ENCODE measurements at places on chromosomes 16 and 17. TPM values are rescaled to one million over a fixed set of nuclear protein-coding genes. Genes with fewer than 3 reads are reported as not detected.
A peak's percentile ranks its signal among the peaks of the same experiment; 100 is the strongest.

DNA sequence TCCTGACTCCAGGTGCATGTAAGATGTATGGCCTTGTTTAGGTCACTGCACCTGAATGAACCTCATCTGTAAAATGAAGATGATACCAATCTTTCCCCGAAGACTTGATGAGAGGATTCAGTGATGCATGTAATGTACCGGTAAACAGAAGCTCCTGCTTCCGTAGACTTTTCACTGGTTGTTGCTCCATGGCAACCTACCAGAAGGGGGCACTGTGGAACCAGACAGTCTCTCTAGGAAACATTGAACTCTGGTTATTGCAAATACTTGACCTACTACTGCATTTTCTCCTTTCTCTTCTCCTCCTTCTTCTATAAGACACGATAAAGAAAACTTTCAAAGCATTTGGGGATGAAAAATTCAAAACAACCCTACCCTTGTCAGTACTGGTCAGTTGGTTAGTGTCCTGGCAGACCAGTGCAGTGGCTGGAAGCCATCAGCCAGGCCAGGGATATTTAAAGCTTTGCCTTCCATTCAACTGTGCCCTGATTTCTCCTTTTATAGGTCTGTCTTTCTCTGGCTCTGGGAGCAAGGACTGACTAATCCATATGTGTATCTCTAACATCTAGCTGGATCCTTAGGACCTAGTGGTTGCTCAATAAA is 667.4 kb upstream of the SALL1 start:
- no peak for DNase-seq

- DNase-seq: no peak
Observed at GRCh38 chr17:58416937-58417299, 416 bp downstream of the RNF43 start.

- DNase-seq: no peak
Observed at GRCh38 chr16:48197294-48197693, 41.5 kb upstream of the ABCC12 start.

- DNase-seq: no peak
Observed at GRCh38 chr16:75762746-75763145, 36.5 kb upstream of the CPHXL start.

- no peak for DNase-seq
Observed at GRCh38 chr16:72785886-72786285, 262.0 kb downstream of the ZFHX3 start.

- no peak for DNase-seq
Observed at GRCh38 chr16:77014441-77014840, 176.5 kb upstream of the MON1B start.

- no peak for DNase-seq
Observed at GRCh38 chr17:6177941-6178694, 107.9 kb downstream of the WSCD1 start.

- DNase-seq: no peak
Observed at GRCh38 chr16:58284469-58284868, 10.4 kb downstream of the PRSS54 start.

GRCh38 chr17:48791128-48792032 is 25.6 kb downstream of the TTLL6 start:
- DNase-seq: peak; percentile 83

- no peak for DNase-seq
Observed at GRCh38 chr16:68086336-68086841, 1.2 kb downstream of the NFATC3 start.

DNA sequence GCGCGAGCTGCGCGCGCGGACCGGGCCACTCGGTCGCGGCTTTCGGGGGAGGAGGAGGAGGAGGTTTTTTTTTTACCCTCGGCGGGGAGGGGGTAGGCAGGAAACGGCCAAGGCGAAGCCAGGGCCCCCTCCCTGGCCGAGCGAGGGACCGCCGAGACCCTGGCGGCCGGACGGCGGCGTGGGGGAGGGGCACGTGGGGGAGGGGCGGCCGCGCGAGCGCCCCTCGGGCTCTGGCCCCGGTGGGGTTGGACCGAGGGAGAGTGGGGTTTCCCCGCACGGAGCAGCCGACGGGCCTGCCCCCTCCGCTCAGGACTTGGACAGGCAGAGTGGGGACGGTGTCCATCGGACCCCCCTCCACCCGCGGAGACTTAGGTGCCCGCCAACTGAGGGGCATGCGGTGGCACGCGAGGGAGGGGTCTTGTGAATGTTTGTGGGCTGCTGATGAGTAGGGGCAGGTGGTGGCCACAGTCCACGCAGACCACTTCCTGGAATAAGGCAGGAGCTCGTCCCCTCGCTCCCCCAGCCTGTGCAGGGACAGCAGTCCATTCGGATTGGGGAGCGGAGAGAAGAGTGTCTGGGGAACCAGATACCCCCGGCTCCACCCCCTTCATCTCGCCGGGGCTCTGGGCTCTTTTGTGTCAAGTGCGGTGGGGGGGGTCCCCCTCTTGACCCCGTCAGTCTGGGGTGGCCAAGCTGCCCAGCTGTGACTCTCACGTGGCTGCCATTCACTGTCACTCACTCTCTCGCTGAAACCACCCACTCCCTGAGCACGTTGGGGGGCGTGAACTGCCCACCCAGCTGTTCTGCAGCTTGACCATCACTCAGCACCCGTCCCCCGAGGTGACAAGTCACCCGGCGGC is 3.0 kb upstream of the CHD3 start:
- DNase-seq: peak; percentile 43

DNA sequence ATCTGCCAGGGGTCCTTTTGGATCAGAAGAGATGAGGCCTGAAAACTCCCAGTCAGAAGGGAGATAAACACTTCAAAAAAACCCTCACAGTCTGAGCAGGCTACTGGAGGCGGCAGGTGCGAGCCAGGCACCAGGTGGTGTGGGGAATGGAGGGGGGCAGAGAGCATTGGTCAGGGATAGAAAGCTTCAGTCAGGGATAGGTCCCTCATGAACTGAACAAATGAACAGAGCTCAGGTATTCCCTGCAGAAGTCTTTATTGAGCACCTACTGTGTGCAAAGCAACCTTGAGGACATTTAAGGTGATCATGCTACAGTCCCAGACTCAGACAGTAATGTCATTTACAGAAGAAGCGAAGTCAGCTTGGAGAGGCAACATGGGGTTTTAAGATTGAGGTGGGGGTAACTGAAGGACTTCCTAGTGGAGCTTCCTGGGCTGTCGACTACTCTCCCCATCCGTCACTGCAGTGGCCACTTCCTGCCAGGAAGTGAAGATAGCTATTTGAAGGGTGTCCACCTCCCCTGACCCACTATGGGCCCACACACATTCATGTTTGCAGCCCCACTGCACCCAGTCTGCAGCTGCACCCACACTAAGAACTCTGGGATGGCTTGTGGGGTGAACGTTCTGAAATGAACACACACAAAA is 3.2 kb downstream of the KIFC3 start:
- no peak for DNase-seq

DNA sequence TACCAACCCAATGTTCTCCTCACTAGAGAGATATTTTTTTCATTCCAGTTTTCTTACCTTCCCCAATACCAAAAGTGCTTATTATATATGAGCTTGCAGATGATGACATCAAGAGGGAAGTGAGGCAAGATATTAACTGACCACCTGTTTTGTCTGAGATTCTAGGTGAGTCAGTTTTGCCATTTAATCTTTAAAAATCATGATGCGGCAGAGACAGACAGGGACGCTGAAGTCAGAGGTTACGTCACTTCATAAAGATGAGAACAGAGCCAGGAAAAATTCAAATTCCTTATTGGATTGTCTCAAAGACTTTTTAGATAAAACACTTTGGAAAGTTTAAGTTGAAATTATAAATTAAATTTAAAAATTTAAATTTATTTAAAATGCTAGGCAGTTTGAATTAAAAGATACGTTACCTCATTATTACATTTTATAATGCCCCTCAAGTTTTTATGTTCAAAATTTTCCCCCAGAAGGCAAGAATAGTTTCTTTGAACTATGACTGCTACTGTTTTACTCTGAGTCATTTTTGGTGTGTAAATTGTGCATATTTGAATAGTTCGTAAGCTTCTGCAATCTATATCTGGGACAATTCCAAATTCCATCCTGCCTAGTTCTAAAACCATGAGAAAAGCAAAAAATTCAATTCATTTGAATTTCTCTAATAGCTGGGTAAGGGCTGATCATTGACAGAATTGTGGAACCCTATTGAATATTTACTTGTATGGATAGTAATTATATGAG is 839.6 kb upstream of the GOT2 start:
- DNase-seq: no peak

DNA sequence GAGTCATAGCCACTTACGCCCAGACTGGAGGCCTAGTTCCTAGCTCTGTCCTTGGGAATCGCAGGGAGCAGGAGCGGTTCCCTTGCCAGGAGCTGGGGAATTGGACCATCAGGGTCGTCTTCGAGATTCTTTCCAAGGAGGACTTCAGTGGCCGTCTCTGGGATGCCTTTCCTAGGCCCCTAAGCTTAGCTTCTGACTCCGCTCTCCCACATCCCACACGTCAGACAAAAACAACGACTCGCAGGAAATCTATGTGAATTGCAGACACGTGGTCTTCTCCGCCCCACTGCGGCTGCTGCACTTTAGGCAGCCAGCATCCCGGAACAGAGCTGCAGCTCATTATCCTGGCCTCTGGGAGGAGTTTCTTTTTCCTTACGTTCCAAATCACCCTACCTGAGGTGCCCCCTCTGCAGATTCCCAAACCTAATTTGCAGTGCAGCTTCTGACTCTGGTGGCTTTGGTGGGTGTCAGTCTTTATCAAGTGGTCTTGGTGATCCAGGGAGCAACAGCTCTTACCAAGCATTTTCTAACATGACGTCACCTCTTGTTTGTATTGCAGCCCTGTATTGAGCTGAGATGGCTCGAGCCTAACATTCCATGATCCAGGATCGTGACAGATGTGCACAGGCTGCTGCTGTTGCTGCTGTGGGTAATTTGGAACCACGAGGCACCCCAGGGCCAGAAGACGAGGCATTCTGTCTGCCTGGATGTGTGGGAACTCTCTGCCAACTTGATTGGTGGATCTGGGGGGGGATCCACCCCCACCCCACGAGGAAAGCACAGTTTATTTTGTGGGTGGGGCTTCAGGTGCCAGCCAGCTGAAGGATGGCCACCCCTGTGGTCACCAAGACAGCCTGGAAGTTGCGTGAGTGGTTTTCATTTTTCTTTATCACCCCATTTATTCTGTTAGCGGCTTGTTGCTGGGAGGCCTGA is 1.1 kb downstream of the KATNB1 start:
- peak; percentile 56 for DNase-seq

DNA sequence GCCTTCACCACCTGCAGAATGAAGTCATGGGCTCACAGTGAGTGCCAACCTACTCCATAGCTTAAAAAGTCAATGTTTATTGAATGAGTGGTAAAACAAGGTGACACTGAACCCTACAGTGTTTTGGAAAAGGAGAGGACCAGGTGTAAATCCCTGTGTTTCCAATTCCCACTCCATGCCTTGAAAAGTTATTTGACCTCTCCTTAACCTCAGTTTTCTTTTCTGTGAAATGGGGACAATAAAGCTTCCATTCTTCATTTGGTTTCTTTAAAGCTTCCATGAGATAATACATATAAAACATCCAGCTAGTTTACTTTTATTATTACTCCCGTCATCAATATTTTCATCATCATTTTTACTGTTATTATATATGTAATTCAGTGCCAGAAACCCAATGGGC is 48.0 kb upstream of the ACSM2B start:
- DNase-seq: no peak

- DNase-seq: no peak
Observed at GRCh38 chr16:68083861-68084503, 1.2 kb upstream of the NFATC3 start.

- no peak for DNase-seq
Observed at GRCh38 chr17:29820425-29820824, 109.6 kb downstream of the SSH2 start.

GRCh38 chr17:7982173-7982572 is 20.2 kb upstream of the GUCY2D start:
- no peak for DNase-seq

DNA sequence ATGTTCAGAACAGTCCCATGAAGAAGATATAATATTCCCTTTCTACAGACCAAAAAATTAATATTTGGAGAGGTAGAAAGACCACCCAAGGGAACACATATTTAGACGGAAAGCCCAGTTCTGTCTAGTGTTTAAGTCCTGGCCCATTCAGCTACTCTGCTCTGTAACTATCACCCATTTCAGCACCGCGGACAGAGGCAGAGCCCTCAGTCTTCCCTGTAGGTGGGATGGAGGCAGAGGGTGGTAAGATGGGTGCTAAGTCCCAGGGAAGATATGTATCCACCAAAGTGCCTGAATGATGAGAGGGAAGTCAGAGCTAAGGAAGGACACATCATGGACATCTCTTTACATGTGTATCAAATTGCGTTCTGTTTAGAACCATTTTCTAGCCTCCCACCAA is 27.8 kb upstream of the C16orf78 start:
- DNase-seq: no peak

DNA sequence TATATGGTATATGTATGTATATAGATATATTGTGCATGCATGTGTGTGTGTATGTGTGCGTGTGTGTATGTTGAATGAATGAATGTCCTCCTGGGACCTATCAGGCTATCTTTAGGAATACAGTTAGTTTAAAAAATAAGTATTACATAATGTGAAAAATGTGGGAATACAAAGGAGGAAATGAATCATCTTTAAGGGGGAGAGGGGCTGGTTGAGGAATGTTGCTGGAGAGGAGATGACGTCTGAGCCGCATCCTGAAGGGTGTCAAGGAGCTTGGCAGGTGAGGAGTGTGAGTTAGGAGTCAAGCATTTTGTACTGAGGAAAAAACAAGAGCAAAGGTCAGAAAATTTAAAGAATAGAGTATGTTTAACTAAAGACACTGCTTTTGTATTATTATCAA is 62.4 kb upstream of the NLK start:
- no peak for DNase-seq

- DNase-seq: no peak
Observed at GRCh38 chr17:35875072-35875799, 4.9 kb downstream of the CCL5 start.

- no peak for DNase-seq
Observed at GRCh38 chr17:61678339-61678738, 87.3 kb upstream of the NACA2 start.

- peak; percentile 15 for DNase-seq
Observed at GRCh38 chr17:4715063-4715744, 4.8 kb downstream of the ARRB2 start.

- DNase-seq: no peak
Observed at GRCh38 chr16:57041182-57042156, 50.9 kb upstream of the CPNE2 start.

GRCh38 chr16:48963901-48964615 is 317.6 kb downstream of the CBLN1 start:
- no peak for DNase-seq

The MEFV gene
- total RNA-seq: 1.8 TPM

The CHD9NB gene
- 0.94 TPM for total RNA-seq

The DNAI2 gene
- not detected for total RNA-seq

The TMEM114 gene
- total RNA-seq: not detected

The KRT17 gene
- not detected for total RNA-seq

The RPS15A gene
- total RNA-seq: 749 TPM

The PGAP3 gene
- 18.1 TPM for total RNA-seq

The NOD2 gene
- 1.3 TPM for total RNA-seq

The RUNDC3A gene
- total RNA-seq: 0.85 TPM

The ACE gene
- total RNA-seq: 4.3 TPM

The SEZ6 gene
- 0.31 TPM for total RNA-seq
